ENCODE measurements at places on chromosomes 7 and 10.

GRCh38 chr10:129792141-129792540 lies 171.9 kb downstream of the EBF3 start:
- DNase-seq: peak; percentile 25

DNA sequence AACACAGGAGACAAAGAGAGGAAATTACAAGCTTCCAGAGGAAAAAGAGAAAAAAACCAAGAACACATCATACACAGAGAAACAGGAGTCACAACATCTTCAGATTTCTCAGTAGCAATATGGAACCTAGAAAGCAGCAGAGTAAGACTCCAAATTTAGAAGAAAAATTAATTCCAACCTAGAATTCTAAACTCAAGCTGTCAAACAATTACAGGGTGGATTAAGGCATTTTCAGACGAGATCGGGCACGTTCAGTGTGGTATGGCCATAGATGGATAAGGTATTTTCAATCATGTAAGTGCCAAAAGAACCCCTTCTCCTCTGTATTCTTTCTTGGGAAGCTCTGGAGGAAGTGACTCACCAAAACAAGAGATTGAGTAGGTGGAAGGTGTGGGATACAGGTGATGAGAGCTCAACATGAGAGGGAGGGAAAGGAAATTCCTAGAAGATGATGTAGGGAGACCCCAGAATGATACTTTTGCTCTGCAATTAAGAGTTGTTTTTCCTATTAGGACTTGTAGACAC lies 51.6 kb downstream of the FAM204A start:
- no peak for DNase-seq

- no peak for DNase-seq
Observed at GRCh38 chr7:72924386-72924732, 536 bp upstream of the POM121 start.

- DNase-seq: no peak
Observed at GRCh38 chr10:18554479-18554878, 96.9 kb downstream of the NSUN6 start.

DNA sequence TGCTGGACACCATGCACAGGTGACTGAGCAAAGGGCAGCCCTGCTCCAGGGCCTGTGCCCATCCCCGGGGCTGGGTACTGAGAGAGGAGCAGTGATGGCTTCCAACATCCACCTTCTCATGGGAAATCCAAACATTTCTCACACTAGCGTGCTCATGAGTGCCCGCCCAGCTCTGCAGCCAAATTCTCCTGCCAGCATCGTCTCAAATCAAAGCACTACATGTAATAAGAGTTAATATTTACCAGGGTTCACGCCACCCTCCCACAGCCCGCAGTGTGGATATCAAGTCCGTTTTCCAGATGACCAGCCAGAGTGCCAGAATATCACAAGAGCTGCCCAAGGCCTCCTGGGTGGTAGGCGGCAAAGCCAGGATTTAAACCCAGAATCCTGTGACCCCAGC lies 12.1 kb downstream of the IL15RA start:
- DNase-seq: no peak

- no peak for DNase-seq
Observed at GRCh38 chr7:117582219-117582704, 102.4 kb downstream of the CFTR start.

DNA sequence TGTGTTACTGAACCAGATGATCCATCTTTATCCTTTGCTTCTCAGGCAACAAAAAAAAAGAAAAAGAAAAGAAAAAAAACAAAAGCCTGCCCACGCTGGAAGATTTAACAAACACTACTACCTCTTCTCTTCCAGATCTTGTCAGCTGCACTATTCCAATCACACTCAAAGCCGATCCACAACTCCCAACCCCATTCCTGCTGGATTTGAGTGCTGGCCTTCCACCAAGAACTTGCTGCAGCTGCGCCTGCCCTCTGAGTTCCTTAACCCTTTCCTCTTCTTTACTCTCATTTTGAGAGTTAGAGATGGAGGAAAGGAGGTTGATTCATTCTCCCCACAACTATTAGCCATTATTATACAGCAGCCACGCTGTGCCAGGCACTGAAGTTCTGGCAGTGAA lies 16.0 kb upstream of the ITGA8 start:
- no peak for DNase-seq

DNA sequence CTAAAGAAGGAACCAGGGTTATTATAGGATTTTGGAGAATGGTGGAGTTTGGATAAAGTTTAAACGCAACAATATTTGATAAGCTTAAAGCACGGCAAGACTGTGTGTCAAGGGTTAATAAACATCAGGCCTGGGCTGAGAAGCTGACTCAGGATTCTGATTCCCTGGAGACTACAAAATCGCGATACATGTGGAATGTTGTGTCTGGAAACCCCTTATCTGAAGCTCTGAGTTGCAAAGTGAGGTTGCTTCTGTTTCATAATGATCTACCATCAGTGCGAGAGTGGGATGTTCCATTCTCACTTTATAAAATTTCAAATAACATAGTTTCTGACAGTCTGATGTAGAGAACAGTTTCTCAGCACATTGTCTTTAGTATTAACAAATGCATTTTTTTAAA lies 7.8 kb downstream of the C1GALT1 start:
- DNase-seq: no peak

GRCh38 chr7:135189961-135190360 lies 19.5 kb upstream of the CYREN start:
- DNase-seq: no peak

DNA sequence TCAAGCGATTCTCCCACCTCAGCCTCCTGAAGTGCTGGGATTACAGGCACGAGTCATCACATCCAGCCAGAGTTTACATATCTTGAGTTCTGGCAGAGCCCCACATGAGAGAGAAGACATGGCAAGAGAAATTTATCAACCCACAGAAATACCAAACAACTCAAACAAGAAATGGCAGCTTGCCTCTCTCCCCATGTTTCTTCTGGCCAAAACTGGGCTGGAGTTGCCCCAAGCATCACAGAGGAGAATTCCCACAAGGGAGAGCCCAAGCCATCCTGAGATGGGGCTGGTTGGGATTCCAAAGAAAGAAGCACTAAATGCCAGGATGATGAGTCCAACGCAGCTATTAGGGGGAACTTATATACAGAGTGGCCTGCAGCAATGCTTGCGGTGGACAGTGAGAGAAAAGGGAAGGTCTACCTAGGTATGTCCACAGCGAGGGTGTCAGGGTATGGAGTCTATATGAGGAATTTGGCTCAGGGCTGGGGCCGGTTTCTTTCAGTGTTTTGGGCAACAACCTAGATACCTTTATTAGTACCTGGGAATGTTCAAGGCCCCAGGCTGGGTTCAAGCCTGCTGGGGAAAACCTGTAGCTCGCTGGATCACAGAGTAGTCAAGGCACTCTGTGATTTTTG lies 14.5 kb upstream of the PAX4 start:
- no peak for DNase-seq

DNA sequence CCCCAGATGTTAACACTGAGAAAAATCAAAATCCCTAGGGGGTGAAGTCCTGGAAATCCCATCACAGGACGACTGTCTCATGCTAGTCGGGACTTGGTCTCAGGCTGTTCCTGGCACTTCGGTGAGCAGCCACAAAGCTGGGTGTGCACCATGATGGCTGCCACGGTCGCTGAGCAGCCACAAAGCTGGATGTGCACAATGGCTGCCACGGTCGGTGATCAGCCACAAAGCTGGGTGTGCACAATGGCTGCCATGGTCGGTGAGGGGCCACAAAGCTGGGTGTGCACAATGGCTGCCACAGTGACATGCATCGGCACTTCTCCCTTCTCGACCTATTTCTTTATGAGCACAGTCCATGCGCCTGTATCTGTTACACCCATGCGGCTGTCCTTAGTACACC lies 505.1 kb downstream of the TCERG1L start:
- DNase-seq: no peak

- DNase-seq: no peak
Observed at GRCh38 chr10:48748573-48748972, 63.9 kb downstream of the WDFY4 start.

GRCh38 chr7:141693082-141693481 lies 8.9 kb downstream of the DENND11 start:
- no peak for DNase-seq

- no peak for DNase-seq
Observed at GRCh38 chr10:78777466-78777865, 291.3 kb upstream of the ZMIZ1 start.

- no peak for DNase-seq
Observed at GRCh38 chr10:111475720-111476119, 398.9 kb downstream of the ADRA2A start.

DNA sequence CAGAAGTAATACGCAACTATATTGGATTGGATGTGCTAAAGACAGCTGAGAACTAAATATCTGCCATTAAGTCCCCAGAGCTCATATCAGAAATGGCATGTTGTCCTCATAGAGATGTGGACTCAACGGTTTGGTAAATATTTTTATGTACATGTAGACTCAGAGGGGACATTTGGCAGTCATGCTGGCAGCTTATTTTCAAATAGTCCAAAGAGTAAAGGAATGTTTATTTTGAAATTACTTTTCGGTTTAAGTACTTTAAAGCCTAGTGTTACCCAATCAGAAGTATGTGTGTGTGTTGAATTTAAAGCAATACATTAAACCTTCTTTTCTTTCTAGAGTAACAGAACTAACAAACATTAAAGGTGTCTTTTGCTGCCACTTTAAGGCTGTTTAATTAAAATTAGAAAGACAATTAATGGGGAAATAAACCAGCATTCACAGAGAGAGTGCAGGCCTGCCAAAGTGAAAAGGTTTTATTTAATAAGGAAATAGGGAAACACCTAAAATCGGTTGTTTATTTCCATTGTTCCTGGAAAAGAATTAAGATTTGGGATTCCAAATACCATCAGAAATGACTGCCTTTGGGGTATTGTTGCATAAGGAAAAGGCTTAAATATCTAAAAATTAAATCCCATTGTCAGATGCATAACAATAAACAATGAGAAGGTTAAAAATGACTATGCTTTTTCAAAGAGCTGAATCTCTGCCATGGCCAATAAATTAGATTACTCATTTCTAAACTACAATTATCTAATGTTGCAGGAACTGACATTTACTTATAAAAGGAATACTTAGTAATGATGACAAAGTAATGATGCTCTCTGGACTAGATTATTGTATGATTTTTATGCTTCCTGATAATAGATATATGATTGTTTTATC lies 113.4 kb upstream of the AHR start:
- DNase-seq: no peak

- DNase-seq: peak; percentile 34
Observed at GRCh38 chr7:77657427-77658224, 38.6 kb upstream of the RSBN1L start.

GRCh38 chr10:101014966-101015581 lies 15.5 kb downstream of the LZTS2 start:
- no peak for DNase-seq

Measured in NCI-H1694 (cell line).